Esophagus squamous epithelium (tissue), 5 donors: ENCODE measurements at places on chromosomes 12 and 14.

GRCh38 chr12:11623382-11623781 is 26.1 kb upstream of the ETV6 start:
- no peak overlapping the region for H3K4me3 ChIP-seq
- H3K27me3 ChIP-seq, result no peaks in the 10 kb centered on the region
- no peak overlapping the region for H3K27ac ChIP-seq

GRCh38 chr12:132259364-132259871 is 70.0 kb downstream of the GALNT9 start:
- no peak for DNase-seq
- H3K27me3 ChIP-seq, result peaks cover 70% of the 10 kb centered on the region

- no peak overlapping the region for H3K27ac ChIP-seq
- H3K27me3 ChIP-seq, result no peaks in the 10 kb centered on the region
- peaks cover 14% of the 10 kb centered on the region for H3K4me1 ChIP-seq
- no peak for DNase-seq
- peaks cover 17% of the 10 kb centered on the region for H3K36me3 ChIP-seq
Measured at GRCh38 chr12:3222979-3223378, 145.8 kb downstream of the TSPAN9 start.

DNA sequence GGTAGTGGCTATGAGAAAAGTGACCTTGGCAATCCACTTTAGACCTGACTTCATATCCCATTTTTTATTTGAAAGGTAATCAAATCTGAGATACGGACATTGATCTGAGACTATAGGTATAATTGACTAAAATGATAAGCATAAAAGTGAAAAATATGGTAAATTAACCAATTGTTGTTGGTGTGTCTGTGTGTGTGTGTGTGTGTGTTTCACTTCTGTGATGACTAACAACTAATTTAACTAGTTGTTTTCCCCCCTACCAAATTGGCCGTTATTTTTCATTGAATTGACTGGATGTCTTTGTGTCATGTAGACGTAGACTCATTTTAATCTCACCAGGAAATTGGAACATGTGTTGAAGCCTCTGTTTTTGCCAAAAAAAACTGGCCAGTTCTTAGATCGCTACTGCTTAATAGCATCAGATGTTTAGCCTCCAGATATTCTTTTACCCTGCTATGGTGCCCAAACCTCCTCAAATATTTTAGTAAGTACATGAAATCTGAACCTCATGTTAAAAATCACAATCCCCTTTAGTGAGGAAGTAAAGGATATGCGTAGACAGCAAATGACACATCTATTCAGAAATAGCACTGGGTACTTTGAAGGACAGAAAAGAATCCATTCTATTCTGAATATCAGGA is 395.0 kb downstream of the EGLN3 start:
- H3K27ac ChIP-seq, result no peak overlapping the region
- no peak for DNase-seq
- H3K4me3 ChIP-seq, result no peak overlapping the region
- no peaks in the 10 kb centered on the region for H3K36me3 ChIP-seq
- H3K27me3 ChIP-seq, result no peaks in the 10 kb centered on the region
- no peaks in the 10 kb centered on the region for H3K4me1 ChIP-seq

GRCh38 chr14:28482251-28483040 is 284.1 kb upstream of the FOXG1 start:
- no peaks in the 10 kb centered on the region for H3K36me3 ChIP-seq
- no peaks in the 10 kb centered on the region for H3K4me1 ChIP-seq
- H3K27ac ChIP-seq, result no peak overlapping the region
- DNase-seq, result no peak
- no peak overlapping the region for H3K4me3 ChIP-seq
- no peaks in the 10 kb centered on the region for H3K27me3 ChIP-seq

DNA sequence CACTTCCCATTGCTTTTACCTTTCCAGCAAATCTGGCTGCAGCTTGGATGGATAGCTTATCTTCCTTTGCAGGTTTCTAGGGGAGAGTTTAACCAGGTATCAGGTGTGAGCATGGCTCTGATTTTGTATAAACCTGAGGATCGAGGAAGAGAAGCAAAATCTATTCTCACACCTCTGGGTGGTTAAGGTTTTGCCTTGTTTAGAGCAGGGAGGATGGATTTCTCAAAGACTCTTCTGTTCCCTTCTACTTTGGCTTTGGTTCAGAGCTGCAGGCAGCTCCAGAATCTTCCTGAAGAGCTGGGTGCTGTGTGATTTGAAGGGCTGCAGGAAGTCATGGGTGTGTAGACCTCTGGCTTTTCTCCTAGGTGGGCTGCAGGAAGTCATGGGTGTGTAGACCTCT is 1.7 kb downstream of the JDP2 start:
- peak overlapping the region; percentile 76 for H3K4me3 ChIP-seq
- H3K27ac ChIP-seq, result peak overlapping the region; percentile 93
- DNase-seq, result no peak
- peaks cover 41% of the 10 kb centered on the region for H3K4me1 ChIP-seq
- H3K36me3 ChIP-seq, result peaks cover 11% of the 10 kb centered on the region
- H3K27me3 ChIP-seq, result no peaks in the 10 kb centered on the region

DNA sequence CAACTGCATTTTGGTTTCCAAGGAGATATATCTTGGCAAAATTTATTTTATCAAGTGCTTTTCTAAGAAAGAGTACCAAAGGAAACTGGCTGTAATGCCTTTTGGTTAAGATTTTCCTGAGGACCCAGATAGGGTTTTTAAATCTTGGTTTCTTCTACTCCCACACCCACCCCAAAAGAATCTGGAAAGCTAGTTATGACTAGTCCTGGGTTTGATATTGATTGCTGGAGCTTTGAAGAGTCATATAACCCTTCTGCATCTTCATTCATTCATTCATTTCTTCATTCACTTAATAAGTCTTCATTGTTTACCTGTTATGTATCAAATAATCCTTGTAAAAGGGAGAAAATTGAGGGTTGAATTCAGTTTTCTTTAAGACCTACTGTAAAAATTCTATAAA is 425.2 kb downstream of the PCNX1 start:
- H3K27ac ChIP-seq, result no peak overlapping the region
- H3K4me3 ChIP-seq, result no peak overlapping the region
- DNase-seq, result no peak
- H3K27me3 ChIP-seq, result no peaks in the 10 kb centered on the region
- peaks cover 23% of the 10 kb centered on the region for H3K4me1 ChIP-seq
- H3K36me3 ChIP-seq, result no peaks in the 10 kb centered on the region

- DNase-seq, result no peak
- peak overlapping the region; percentile 97 for H3K27ac ChIP-seq
- no peak overlapping the region for H3K4me3 ChIP-seq
Measured at GRCh38 chr14:99569725-99570543, 34.1 kb downstream of the CCDC85C start.

DNA sequence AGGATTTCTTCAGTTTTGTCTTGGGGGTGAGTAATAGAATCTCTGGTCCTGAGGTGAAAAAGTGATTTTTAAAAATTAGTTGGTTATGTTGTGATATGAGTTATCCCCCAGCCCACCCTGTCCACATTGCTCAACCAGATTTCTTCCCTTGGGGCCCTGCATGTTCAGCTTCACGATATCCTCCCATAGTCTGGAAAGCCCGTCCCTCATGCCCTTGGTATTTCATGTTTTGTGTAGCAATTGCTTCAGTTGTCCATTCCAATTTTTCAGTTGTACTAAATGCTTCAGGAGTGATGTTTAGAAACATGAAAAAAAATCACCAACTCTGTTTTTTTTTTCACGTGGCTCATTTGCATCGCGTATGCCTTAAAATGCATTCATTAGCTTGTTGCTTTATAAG is 17.5 kb upstream of the BICD1 start:
- no peak for DNase-seq
- H3K4me3 ChIP-seq, result no peak overlapping the region
- H3K4me1 ChIP-seq, result no peaks in the 10 kb centered on the region
- H3K36me3 ChIP-seq, result no peaks in the 10 kb centered on the region

GRCh38 chr12:113461666-113462065 is 10.0 kb downstream of the LHX5 start:
- H3K27ac ChIP-seq, result no peak overlapping the region
- H3K27me3 ChIP-seq, result peaks cover 98% of the 10 kb centered on the region
- H3K4me1 ChIP-seq, result peaks cover 20% of the 10 kb centered on the region
- no peak overlapping the region for H3K4me3 ChIP-seq

- H3K27me3 ChIP-seq, result no peaks in the 10 kb centered on the region
- no peak for DNase-seq
- peak overlapping the region; percentile 98 for H3K4me3 ChIP-seq
- peaks cover 80% of the 10 kb centered on the region for H3K4me1 ChIP-seq
- peak overlapping the region; percentile 88 for H3K27ac ChIP-seq
Measured at GRCh38 chr14:105019861-105020814, 745 bp downstream of the CDCA4 start.

GRCh38 chr12:50402264-50403000 is 1.7 kb downstream of the LARP4 start:
- no peaks in the 10 kb centered on the region for H3K4me1 ChIP-seq
- no peak for DNase-seq
- peak overlapping the region; percentile 81 for H3K4me3 ChIP-seq
- H3K27ac ChIP-seq, result peak overlapping the region; percentile 95

GRCh38 chr12:132786192-132786591 is 24.6 kb upstream of the ANKLE2 start:
- H3K4me1 ChIP-seq, result no peaks in the 10 kb centered on the region
- peaks cover 100% of the 10 kb centered on the region for H3K36me3 ChIP-seq
- H3K4me3 ChIP-seq, result no peak overlapping the region
- H3K27ac ChIP-seq, result no peak overlapping the region
- H3K27me3 ChIP-seq, result no peaks in the 10 kb centered on the region
- no peak for DNase-seq

DNA sequence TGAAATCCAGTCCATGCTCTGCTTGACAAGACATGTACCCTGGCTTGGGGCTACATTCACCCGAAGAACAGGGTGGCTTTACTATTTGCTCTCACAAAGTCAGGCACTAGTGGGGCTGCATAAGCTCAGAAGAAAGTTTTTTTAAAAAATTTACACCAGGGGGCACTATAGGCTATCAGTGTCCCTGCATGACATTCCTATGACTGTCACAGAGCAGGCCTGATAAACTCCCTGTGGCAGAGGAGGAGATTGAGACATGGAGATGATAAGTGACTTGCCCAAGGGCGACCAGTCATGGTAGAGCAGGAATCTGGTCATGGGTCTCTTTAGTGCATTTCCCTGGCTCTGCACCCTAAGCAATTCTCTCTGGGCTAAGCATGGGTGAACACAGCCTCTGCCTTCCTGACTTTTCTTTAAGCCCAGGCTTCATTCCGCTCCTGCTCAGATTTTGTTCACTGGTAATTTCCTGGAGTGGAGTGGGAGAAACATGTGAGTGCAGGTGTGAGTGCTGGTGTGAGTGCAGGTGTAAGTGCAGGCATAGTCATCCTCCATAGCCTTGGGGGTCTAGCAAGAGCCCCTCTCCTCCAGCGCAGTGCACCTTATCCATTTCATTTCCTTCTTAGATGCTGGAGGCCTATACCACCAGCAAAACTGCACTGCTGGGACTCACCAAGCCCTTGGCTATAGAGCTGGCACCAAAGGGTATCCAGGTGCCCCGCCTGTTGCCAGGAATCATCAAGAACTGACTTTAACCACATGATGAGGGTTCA is 91.6 kb downstream of the DHRS2 start:
- no peaks in the 10 kb centered on the region for H3K36me3 ChIP-seq
- no peaks in the 10 kb centered on the region for H3K4me1 ChIP-seq
- no peak overlapping the region for H3K27ac ChIP-seq
- DNase-seq, result no peak

DNA sequence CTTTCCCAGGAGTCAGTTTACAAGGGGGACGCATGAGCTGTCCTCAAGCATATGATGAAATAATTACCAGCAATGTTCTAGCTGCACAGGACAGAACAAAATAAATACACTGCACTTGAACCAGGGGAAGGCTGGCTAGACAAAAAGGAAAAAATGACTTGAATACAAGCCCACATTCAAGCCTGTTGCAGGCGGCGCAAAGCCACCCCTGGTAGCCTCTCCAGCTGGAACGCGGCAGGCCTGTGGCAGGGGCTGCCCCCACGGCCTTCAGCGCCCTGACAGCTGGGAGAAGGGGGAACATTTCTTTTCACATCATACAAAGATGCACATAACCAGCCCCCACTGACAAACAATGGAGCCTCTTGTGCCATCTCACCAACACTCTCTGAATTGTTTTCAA is 57.1 kb downstream of the TRAFD1 start:
- H3K27ac ChIP-seq, result peak overlapping the region; percentile 19
- peaks cover 29% of the 10 kb centered on the region for H3K4me1 ChIP-seq
- no peaks in the 10 kb centered on the region for H3K27me3 ChIP-seq
- peaks cover 27% of the 10 kb centered on the region for H3K36me3 ChIP-seq
- DNase-seq, result no peak

DNA sequence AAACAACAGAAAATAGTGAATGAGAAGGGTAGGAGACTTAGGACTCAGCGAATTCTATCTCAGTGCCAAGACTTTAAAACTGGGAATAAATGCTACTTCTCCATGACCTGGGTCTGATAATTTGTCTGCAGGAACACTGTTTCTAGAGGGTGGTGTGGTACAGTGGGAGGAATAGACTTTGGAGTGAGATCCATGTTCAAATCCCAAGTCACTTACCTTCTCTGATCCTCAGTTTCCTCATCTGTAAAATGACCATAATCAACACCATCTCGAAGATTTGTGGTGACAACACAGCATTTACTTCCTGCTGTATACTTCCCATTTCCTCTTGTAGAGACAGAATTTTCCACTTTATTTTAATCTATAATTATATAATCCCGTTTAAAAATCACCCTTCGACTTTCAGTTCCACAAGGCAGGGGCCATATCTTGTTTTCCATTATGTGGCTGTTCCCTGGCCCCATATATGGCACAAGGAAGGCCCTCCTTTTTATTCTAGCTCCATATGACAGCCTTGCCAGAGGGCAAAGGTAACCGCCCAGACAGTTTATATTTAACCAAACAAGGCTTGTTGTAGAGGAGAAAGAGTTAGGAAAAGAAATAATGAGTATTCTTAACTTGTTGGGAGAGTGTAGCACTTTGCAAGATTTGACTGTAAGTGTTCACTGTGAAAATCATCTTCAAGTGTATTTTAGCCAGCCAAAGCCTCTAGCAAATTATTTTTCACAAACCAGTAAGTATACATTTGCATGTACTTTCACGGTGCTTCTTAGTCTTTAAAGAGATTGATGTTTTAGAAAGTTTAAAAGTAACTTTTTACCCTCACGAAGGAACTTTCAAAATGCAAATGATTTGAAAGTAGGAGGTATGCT is 243.1 kb downstream of the AKAP6 start:
- no peaks in the 10 kb centered on the region for H3K4me1 ChIP-seq
- no peak overlapping the region for H3K27ac ChIP-seq
- DNase-seq, result no peak
- no peak overlapping the region for H3K4me3 ChIP-seq

GRCh38 chr12:76449583-76449982 is 101.4 kb upstream of the BBS10 start:
- no peaks in the 10 kb centered on the region for H3K36me3 ChIP-seq
- peaks cover 4% of the 10 kb centered on the region for H3K4me1 ChIP-seq
- H3K4me3 ChIP-seq, result no peak overlapping the region
- no peak for DNase-seq
- H3K27ac ChIP-seq, result no peak overlapping the region

- H3K36me3 ChIP-seq, result no peaks in the 10 kb centered on the region
- no peak for DNase-seq
- no peak overlapping the region for H3K27ac ChIP-seq
- no peak overlapping the region for H3K4me3 ChIP-seq
Measured at GRCh38 chr14:56855891-56856461, 45.7 kb upstream of the OTX2 start.

- H3K36me3 ChIP-seq, result no peaks in the 10 kb centered on the region
- no peak for DNase-seq
- peaks cover 1% of the 10 kb centered on the region for H3K4me1 ChIP-seq
- H3K27me3 ChIP-seq, result no peaks in the 10 kb centered on the region
- no peak overlapping the region for H3K4me3 ChIP-seq
Measured at GRCh38 chr14:102215576-102216250, 76.0 kb downstream of the WDR20 start.

- H3K27me3 ChIP-seq, result no peaks in the 10 kb centered on the region
- no peak overlapping the region for H3K27ac ChIP-seq
- no peak overlapping the region for H3K4me3 ChIP-seq
Measured at GRCh38 chr14:101227611-101228594, 324.4 kb upstream of the RTL1 start.
